GDM1 (cell line): ENCODE measurements at places on chromosomes 7 and 10.

DNA sequence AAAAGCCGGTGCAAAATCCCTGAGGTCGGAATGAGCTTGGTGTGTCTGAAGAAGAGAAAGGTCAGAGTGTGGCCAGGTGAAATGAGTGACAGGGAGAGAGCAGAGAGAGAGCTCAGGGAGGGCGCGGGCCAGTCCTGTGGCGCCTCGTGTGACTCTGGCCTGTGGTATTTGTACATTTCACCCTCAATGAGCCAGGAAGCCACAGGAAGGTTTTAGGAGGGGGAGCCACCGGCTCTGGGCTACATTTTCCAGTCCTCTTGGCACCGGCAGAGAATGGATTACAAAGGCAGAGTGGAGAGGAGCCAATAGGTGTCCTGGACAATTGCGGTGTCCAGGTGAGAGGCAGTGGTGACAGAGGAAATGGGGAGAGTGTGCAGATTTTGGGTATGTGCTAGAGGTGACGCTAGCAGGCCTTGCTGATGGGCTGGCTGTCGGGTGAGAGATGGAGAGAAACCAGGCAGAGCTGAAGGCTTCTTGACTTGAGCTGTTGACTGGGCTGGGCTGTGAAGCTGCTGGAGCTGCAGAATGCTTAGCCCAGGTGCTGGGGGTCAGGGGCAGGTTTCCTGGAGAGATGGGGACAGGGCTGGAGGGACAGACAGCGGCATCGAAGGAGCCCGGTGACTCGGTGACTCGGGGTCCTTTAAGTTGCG is 38.1 kb downstream of the COL13A1 start:
- no peak for DNase-seq

DNA sequence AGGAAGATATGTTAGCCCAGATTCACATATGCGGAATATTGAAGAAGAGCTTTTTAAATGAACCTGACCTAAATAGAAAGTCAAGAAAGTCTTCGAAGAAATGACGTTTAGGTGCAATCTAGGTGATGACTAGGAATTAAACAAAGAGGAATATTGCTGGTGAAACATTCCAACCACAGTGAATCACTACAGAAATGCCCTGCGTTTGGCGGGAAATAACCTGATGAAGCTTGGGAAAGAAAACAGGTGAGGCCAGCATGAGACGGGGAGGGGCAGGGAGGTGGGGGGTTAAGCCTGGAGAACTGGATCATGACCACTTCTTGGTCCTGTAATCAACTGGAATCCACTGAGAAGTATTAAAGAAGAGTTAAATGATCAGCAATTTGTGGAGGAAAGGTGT is 299.4 kb upstream of the VSTM2A start:
- no peak for DNase-seq

- no peak for DNase-seq
Measured at GRCh38 chr7:64463636-64464375, 99.1 kb downstream of the ZNF680 start.

DNA sequence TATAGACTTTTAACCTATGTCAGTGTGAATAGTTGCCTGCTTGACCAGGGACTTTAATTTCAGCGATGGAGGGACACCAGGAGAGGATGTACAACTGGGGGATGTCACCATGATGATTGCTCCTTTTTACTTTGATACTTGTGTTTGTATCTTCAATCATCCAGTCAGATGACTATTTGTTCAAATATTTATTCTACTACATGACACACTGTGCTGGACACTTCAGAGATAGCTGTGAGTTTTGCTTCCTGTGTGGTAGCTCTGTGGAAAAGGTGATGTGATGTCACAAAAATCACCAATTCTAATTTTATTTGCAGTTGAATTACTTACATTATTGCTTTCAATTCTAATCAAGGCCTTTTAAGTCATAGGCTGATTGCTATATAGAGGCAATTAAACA is 62.7 kb upstream of the CREB5 start:
- no peak for DNase-seq

GRCh38 chr7:11427686-11428273 is 404.2 kb downstream of the THSD7A start:
- DNase-seq: peak; percentile 14

DNA sequence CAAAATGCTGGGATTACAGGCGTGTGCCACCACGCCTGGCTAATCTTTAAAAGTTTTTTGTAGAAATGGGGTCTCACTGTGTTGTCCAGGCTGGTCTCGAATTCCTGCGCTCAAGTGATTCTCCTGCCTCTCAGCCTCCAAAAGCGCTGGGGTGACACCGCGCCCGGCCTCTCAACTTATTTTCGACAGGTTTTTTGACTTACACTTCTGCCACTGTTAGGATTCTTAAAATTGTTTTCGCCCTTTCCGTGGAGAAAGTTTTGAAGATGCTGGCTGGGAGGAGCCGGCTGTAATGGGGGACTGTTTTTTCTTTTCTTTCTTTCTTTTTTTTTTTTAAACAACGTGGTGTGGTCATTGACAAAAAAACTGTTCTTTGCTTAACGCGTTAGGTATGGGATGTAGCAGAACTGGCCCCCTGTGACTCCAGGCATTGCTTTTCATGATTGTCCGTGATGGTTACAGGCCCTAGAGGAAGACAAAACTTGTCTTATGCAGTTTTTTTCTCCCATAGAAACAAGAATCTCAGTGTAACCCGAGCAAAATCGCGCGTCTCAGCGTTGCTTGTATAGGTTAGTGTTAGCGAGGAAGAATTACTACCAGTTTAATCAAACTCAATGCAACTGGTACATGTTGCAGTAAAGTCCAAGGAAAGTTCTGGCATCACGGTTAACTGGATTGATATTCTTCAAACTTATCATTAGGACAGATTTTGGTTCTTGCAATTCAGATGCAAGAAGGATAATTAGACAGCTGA is 72.2 kb downstream of the DAGLB start:
- DNase-seq: no peak

DNA sequence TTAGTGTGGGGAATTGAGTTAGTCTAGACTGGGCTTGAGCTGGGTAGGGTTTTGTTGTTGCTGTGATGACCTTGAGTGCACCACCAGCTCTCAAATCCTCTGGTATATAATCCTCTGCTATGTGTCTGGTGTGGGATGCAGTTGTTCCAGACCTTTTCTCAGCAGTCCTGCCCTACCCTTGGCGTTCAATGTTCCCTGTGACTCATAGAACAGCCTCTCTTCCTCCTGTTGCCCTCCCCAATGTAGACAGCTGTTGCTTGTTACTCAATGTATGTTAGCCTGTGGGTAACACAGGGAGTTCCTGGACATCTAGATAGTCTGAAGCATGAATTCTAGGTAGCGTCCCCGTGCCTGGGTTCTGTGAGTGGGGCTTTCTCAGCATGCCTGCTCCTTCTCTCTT is 19.8 kb downstream of the ACBD7 start:
- DNase-seq: no peak

DNA sequence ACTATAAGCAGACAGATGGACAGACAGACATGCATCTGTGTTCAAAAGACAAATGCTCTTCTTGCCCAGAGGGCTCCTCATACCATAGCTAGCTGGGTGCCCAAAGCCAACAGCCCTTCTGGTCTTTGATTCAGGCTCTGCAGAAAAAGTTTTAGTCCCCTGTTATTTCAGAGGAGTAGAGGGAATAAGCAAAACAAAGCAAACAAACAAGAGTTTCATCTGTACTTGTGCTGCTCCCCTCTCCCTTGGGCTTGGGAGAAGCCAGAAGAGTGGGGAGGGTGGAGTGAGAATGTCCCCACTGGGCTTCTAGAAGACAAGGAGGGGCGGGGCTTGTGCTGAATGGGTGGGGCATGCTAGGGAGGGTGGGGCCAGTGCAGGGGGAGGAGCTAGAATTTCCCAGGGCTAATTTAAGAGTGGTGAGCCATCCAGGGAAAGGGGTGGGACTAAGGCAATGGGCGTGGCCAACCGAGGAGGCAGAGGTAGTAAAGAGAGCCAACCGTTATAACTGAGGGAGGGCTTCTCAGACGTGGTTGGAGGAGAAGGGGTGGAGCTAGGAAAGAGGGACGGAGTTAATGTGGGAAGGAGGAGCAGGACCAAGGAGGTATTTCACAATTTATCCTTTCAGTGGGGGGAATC is 101.2 kb upstream of the MGMT start:
- DNase-seq: no peak

GRCh38 chr7:4051696-4052095 is 630.4 kb upstream of the FOXK1 start:
- DNase-seq: no peak

DNA sequence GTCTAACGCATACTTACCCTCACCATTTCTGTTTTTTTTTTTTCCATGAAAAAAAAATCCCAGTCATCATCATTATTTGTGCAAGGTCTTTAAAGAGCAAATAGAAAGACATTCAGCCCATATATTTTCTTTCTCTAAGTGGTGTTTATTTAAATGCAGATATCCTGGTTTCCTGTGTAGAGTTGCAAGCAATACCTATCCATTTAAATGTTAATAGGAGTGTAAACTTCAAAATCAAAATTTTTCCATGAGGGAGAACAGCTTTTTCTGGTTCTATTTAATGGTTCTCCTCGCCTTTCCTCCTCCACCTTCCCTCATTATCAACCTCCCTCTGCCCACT is 120.1 kb upstream of the AGK start:
- DNase-seq: no peak

- DNase-seq: no peak
Measured at GRCh38 chr10:47181052-47181849, 118.7 kb upstream of the GDF10 start.

DNA sequence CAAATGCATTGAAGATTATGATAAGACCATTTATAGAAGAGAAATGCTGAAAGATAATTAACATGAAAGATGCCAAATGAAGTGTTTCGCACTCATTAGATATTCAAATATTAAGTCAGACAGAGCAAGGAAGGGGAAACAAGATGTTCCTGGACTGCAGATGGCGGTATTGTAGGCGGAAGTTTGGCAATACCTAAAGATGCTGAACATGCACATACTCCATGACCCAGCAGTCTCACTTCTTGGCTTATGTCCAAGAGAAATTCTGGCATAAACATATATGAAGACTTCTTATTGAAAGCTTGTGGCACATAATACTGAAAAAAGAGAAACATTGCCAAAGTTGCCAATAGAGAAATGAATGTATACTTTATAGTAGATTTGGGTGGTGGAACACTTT is 325.4 kb upstream of the SEMA3C start:
- DNase-seq: no peak

DNA sequence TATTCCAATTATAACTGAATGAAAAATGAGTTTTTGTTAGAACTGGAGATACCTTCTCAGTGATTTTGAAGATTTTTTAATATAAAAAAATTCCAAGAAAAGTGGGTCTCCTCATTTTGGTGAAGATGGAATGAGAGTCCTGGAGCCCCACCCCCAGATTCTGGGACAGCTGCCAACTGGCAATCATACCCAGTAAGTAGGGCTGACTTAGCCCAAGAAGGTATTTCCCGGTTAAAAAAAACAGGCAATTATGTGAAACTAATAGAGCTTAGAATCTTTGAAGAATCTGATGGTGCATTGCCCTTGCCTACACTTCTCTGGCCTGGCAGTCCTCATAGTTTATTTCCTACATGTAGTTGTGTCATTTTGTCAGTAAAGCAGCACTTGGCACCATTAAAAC is 52.8 kb upstream of the VWDE start:
- DNase-seq: no peak

DNA sequence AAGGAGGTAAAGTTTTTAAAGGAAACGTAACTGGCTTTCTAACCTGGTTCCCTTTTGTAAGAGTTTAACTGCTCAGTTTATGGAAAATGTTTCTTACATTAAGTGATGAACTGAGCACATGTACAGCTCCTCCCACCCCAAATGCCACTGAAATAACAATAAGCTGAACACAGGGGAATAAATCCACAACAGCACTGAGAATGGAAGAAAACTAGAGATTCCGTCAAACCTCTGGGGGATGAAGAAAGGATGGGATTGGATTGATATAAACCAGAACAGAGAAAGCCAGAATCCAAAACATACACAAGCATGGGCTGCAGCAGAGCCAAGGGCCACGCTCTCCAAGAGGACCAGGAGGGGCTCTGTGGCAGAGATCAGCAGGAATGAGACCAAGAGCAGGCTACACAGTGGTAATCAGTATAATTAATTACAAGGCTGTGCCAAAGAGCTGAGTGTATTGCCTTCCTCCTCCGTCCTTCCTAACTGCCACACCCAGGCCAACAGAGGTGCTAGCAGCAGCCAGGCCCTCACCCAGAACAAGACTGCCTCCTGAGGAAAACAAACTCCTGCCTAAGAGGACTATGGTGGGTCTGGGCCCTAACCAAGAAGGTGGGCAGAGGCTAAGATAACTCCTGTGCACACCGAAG is 73.9 kb downstream of the KIAA1549 start:
- DNase-seq: no peak

DNA sequence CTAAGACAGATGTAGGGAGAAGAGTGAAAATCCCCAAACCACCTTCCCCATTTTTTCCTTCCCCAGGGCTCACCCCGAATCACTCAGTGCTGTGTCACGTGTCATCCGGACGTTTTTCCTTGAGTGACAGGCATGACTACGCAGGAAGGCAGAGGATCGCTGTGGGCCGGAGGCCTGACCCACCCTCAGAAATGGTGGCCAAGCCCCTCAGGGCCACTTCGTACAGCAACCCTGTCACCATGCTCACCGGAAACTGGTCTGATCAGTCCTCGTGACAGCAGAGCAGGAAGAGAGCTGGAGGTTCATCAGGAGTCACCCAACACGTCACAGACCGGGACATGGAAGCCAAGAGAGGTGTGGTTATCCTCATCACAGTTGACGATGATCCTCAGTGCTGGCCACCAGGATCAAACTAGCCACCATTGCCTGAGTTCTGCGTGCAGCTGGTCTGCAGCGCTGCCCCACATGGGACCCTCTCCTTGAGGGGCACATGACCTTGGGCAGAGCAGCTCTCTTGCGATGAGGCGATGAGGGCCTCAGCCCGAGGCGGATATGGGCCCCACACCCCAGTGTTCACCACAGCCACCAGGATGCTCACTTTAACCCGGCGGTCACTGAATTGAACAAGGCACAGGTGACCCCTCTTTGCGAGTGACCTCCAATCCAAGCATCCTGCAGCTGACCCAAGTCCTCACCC is 99.3 kb upstream of the INSIG1 start:
- no peak for DNase-seq

GRCh38 chr10:5812283-5813090 is 747 bp downstream of the GDI2 start:
- DNase-seq: no peak

DNA sequence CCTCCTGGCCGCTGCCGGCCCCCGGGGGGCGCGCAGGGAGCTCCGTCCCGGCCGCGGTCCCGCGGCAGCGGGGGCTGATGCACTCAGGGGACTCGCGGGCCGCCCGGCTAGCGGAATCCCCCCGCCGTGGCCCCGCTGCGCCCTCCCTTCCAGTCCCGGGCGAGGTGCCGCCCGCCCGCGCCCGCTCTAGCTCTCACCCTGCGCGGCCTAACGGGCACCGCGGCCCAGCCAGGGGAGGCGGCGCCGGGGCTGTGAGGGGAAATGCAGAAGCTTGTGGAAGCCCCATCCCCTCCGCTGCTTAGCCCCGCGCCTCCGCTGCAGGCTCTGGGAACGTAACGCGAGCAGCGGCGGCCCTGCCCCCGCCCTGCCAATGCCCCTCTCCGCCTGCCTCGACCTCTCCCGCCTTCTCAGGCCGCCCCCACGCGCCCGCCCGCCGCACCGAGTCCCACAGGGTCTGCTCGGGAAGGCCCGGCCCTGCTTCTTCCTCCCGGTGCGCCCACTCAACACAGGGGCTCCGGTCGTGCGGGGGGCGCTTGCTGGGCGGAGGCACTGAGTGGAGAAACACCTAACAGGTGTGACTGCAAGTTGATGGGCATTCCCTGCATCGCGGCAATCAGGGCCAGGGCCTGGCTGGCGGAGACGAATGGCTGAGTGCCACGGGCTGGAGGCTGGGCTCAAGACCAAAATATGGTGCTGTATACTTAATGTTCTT is 384 bp upstream of the TMEM229A start:
- no peak for DNase-seq
